Astrocyte of the spinal cord (primary cell): ENCODE measurements at places on chromosomes 2 and 18.
A peak's percentile ranks its signal among the peaks of the same experiment; 100 is the strongest.

DNA sequence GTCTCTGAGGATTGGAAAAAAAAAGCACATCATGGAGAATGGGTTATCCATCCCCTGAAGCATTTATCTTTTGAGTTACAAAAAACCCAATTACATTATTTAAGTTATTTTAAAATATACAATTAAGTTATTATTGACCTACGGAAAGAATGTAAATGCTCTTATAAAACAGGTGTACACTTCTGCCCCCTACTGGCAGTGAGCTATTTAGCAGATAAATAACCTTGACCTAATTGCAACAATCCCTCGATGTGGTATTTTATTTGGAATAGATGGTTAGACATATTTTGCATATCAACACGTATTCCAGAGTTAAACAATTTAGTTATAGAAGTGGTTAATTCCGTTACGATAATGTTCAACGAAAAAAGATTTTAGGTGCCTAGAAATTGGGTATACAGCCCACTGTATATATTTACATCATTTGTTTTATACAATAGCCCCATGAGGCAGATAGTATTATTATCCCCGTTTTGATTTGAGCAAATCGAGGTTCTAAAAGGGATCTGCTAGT is 9.1 kb upstream of the DAW1 start:
- peak; percentile 72 for DNase-seq

DNA sequence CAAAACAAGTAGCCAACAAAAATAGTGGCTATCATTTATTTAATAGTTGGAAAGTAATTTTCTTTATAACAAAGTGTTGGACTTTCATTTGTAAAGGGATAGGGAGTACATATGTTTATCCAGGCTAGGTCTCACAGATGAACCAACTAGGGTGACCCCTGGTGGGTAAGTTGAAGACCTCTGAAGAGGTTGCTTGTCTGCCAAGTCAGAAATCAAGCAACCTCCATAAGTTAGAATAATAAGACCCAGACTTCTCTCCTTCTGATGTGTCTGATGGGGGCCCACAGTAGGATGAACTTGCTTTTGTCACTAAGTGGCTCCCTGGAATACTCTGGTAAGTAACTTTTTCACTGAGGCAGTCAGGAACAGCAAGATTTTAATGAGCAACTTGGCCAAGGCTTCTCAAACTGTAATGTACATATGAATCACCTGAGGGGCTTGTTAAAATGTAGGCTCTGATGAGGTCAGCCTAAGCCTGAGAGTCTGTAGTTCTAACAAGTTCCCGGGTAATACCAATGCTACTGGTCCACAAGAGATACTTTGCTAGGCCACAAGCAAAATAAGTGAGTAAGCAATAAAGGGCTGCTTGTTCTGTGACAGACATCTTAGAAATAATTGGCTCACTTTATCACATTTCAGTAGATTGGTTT is 319.6 kb downstream of the PIK3C3 start:
- DNase-seq, result peak; percentile 33

- DNase-seq, result no peak
Observed at GRCh38 chr18:10559553-10560451, 34.0 kb downstream of the NAPG start.

- DNase-seq, result no peak
Observed at GRCh38 chr2:173062801-173063200, 12.8 kb upstream of the MAP3K20 start.

- DNase-seq, result no peak
Observed at GRCh38 chr2:30789670-30790210, 17.5 kb downstream of the CAPN13 start.
